Subcutaneous preadipocyte (primary cell): ENCODE measurements at places on chromosomes 7 and 10. TPM values are rescaled to one million over a fixed set of nuclear protein-coding genes. Genes with fewer than 3 reads are reported as not detected.

Gene MEOX2
- total RNA-seq = 2.5 and 4.0 TPM in 2 replicates

Gene NEUROG3
- total RNA-seq = not detected in 2 replicates

Gene TRPV5
- not detected in 2 replicates for total RNA-seq

Gene ARMS2
- total RNA-seq = not detected in 2 replicates

Gene ADCY1
- total RNA-seq = 1.1 and 2.7 TPM in 2 replicates

Gene DNAJB12
- 25.0 and 33.8 TPM in 2 replicates for total RNA-seq
